ENCODE measurements at places on chromosomes 2 and 18. TPM values are rescaled to one million over a fixed set of nuclear protein-coding genes. Genes with fewer than 3 reads are reported as not detected.

DNA sequence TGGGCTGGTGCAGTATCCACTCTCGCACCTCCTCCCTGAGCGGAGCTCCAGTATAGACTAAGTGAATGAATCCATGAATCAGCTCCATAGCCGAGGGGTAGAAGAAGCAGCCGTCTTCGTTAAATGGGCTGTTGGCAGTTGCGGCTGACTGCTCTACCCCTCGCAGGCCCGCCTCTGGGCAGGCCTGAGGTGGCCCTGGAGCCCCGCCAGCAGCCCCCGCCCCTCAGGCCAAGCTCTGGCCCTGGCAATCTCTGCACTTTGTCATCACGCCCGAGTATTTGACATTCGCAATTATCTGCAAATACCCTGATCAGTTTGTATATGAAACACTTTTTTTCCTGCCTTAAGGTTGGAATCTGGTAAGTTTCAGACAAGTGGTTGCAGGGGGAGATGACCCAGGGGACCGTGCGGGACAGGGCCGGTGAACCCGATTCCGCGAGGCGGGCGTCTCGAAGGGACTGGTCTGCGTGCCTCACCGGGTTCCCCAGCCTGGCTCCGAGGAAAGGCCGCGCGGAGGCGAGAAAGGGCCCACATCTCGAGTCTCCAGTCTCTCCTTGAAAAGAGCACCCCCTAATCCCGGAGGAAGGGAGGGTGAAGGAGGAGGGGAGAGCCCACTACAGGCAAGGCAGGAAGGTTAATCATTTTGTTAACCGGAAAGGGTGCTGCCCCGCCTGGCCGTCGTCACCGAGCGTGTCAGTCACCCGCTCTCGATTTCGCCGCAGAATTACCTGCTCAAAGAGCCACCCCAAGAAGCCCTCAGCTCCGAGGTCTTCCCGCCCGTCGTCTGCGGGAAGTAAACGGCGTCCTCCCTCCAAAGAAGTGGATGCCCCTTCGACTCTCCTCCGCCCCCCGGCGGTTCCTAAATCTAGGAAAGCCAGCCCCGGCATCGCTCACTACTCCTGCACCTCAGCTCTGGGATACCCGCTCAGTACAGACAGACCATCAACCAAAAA lies 11.1 kb upstream of the SATB2 start:
- DNase-seq: peak; percentile 87
- H3K27ac ChIP-seq: no peak overlapping the region
- H3K4me3 ChIP-seq: peak overlapping the region; percentile 71
- H3K36me3 ChIP-seq: no peaks in the 10 kb centered on the region
- H3K27me3 ChIP-seq: peaks cover 99% of the 10 kb centered on the region

Gene SRD5A2
- total RNA-seq: 0.03 TPM

DNA sequence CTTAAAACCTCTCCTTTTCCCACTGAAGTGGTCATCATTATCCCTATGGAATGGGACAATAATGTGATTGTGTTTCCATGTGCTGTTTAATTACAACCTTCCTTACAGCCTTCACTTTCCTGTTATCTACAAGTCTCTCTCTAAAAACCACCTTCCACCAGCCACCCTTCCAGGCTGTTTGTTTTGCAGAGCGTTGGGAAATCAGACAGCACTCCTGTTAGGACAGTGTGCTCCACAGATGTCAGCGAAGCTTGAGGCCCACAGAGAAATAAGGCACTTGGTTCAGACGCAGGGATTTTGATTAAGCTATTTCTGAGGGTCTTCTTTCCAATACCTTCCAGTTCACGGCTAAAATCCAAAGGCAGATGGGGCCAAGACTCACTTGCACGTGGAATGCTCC lies 32.3 kb upstream of the ASPRV1 start:
- peaks cover 8% of the 10 kb centered on the region for H3K4me1 ChIP-seq
- DNase-seq: no peak

DNA sequence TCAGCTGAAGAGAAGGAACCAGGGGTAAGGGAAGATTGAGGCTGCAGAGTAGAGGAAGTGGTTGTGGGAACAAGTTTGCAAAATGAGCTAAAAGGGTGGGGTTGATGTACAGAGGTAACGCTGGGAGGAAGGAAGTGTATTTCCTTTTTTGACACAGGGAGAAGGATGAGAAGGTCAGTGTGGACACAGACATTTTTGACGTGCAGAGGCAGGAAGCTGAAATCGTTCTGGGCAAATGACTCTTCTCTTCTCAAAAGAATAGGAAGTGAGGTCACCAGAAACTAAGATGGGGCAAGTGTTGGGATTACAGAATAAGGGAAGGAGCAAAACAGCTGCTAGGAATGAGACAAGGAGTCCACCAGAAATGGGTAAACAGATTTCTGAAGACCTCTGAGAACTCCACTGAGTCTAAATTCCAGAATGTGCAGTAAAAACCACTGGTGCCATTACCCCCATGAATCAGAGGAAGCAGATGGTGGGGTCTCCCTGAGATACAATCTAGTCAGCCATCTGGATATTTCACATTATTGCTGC lies 20.0 kb upstream of the RNF149 start:
- DNase-seq: no peak
- H3K27ac ChIP-seq: peak overlapping the region; percentile 10
- H3K4me3 ChIP-seq: no peak overlapping the region
- peaks cover 41% of the 10 kb centered on the region for H3K4me1 ChIP-seq

DNA sequence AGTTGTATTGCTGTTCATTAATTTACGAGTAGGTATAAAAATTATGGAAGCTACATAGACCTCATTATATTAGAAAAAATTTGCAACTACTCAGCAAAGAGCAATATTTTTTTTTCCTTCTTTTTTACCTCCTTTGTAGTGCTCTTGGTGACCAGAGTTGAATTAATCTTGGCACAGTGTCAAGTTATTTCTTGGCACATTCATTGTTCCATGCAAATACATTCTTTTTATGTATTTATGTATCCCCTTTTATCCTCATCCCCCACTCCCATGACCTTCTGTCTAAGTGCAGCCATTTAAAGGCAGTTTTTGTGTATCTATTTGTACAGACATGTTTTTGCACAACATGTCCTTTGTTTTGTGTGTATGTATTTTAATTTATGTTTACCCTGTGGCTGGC lies 224.5 kb downstream of the CCDC102B start:
- no peak overlapping the region for H3K27ac ChIP-seq
- H3K27me3 ChIP-seq: no peaks in the 10 kb centered on the region
- H3K36me3 ChIP-seq: no peaks in the 10 kb centered on the region
- no peak for DNase-seq

DNA sequence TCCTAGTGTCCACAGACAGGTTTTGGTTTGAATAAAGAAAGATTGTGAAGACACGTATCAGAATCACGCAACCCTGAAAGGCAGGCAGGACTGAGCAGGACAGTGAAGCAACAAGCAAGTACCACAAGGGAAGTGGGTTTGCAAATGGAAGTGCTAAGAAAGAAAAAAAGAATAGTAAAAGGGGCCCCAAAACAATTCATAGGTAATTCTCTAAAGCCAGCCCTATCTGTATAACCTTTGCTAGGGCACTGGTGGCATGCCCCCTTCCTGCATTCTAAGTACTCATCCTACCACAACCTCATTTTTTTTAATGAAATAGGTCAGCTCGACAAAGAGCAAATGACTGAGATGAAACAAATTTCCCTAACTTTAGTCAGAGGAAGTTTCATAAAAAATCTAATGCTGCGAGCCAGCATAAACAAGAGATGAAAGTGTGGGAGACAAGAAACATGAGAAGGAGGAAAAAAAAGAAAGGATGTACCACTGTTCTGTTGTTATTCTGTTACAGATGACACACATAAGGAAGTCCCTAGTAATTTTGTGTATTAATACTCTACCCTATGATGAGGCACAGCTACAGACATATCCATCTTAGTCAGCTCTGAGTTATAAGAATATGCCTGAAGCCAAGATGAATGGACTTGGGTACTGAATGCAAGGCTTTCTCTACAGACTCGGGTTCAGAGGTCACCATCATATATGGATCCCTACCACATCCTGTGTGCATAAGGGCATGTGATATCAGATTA lies 32.2 kb downstream of the IKZF2 start:
- no peak overlapping the region for H3K27ac ChIP-seq
- H3K4me3 ChIP-seq: no peak overlapping the region
- no peaks in the 10 kb centered on the region for H3K36me3 ChIP-seq
- H3K27me3 ChIP-seq: no peaks in the 10 kb centered on the region

Gene IL1B
- not detected for total RNA-seq

GRCh38 chr2:98455494-98455976 lies 10.9 kb downstream of the INPP4A start:
- no peaks in the 10 kb centered on the region for H3K27me3 ChIP-seq
- H3K4me3 ChIP-seq: no peak overlapping the region
- DNase-seq: no peak
- H3K4me1 ChIP-seq: peaks cover 45% of the 10 kb centered on the region

GRCh38 chr2:105862843-105863242 lies 118.1 kb downstream of the NCK2 start:
- H3K27me3 ChIP-seq: no peaks in the 10 kb centered on the region
- H3K4me3 ChIP-seq: no peak overlapping the region
- H3K4me1 ChIP-seq: peaks cover under 1% of the 10 kb centered on the region
- H3K36me3 ChIP-seq: no peaks in the 10 kb centered on the region
- H3K27ac ChIP-seq: no peak overlapping the region
- no peak for DNase-seq

DNA sequence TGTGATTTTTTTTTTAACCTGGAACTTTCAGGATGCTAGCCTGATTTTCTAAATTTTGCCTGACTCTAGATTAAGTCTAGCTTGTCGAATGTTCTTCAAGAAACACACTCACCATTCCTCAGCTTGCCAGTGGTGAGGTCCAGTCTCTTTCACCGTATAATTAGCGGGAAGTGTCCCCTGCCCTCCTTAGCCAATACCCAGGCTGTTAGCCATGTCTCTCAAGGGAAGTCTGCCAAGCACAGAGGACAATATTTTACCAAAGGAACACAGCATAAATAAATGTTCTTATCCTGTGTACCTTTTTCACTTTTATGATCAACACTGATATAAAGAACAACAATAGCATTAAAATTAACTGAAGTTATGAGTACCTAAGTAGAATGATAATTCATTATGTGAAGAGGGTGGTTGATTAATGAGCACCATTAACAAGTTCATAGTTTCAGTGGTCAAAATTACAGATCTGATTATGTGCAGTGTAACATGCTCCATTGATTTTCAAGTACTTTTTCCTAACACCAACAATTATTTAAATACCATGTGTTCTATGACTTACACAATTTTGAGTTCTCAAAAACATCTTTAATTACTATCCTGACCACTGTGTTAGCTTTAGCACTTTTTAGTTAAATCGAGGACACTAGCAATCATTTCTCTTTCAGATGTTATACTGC lies 445.8 kb upstream of the RAB12 start:
- H3K36me3 ChIP-seq: no peaks in the 10 kb centered on the region
- no peak overlapping the region for H3K27ac ChIP-seq
- no peak overlapping the region for H3K4me3 ChIP-seq
- H3K27me3 ChIP-seq: no peaks in the 10 kb centered on the region
- H3K4me1 ChIP-seq: no peaks in the 10 kb centered on the region

DNA sequence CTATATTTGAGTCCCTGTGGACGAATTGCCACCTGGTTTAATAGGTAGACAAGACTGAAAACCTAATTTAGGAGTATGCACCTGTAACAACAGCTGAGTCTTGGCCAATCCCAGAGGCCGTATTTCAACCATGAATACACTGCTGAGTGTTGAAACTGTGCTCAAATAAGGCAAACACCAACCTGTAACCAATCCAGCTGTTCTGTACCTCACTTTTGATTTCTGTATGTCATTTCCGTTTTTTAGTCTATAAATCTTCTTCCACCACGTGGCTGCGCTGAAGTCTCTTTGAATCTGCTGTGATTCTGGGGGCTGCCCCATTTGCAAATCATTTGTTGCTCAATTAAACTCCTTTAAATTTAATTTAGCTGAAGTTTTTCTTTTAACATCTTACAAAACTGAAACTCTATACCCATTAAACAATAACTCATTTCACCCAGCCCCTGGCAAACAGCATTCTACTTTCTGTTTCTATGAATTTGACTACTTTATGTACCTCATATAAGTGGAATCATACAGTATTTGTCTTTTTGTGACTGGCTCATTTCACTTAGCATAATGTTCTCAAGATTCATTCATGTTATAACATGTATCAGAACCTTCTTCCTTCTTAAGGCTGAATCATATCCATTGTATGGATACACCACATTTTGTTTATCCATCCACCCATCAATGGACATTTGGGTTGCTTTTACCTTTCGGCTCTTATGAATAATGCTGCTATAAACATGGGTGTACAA lies 7.5 kb upstream of the YPEL5 start:
- no peaks in the 10 kb centered on the region for H3K27me3 ChIP-seq
- no peaks in the 10 kb centered on the region for H3K36me3 ChIP-seq
- H3K27ac ChIP-seq: no peak overlapping the region
- DNase-seq: no peak
- no peak overlapping the region for H3K4me3 ChIP-seq

GRCh38 chr2:223099561-223099960 lies 47.6 kb downstream of the KCNE4 start:
- no peaks in the 10 kb centered on the region for H3K36me3 ChIP-seq
- no peak overlapping the region for H3K27ac ChIP-seq
- peaks cover 4% of the 10 kb centered on the region for H3K4me1 ChIP-seq
- H3K27me3 ChIP-seq: no peaks in the 10 kb centered on the region

- no peak overlapping the region for H3K27ac ChIP-seq
- no peaks in the 10 kb centered on the region for H3K4me1 ChIP-seq
- no peak overlapping the region for H3K4me3 ChIP-seq
- no peaks in the 10 kb centered on the region for H3K36me3 ChIP-seq
Observed at GRCh38 chr2:71583876-71584275, 130.5 kb downstream of the DYSF start.

Gene ZNF519
- total RNA-seq: 54.6 TPM

DNA sequence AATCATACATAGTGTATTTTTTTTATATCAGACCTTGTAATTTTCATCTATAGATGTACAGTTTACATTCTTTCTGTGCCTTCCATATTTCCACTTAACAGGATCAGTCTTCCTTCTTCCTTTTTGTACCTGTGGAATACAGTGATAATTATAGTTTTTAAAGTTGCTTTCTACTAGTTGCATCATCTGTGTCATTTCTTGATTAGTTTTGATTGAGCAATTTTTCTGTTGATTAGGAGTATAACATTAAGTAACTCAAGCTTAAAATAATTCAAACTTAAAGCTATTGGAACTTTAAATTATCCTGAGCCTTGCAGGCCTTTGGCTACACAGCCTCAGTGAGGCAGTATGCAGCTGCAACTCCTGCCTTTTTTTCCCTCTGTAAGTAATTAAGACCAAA lies 57.4 kb downstream of the NEURL3 start:
- H3K4me1 ChIP-seq: no peaks in the 10 kb centered on the region
- no peaks in the 10 kb centered on the region for H3K27me3 ChIP-seq
- H3K36me3 ChIP-seq: no peaks in the 10 kb centered on the region
- H3K4me3 ChIP-seq: no peak overlapping the region
- H3K27ac ChIP-seq: no peak overlapping the region
- DNase-seq: no peak

GRCh38 chr18:29496152-29496680 lies 1319.3 kb upstream of the CDH2 start:
- no peak overlapping the region for H3K27ac ChIP-seq
- H3K27me3 ChIP-seq: no peaks in the 10 kb centered on the region
- no peak for DNase-seq
- no peaks in the 10 kb centered on the region for H3K36me3 ChIP-seq
- no peak overlapping the region for H3K4me3 ChIP-seq
- H3K4me1 ChIP-seq: 0 out of 2 replicates have a peak, but pooled peaks cover 3% of the 10 kb centered on the region
